ENCODE measurements at places on chromosomes 4 and X. TPM values are rescaled to one million over a fixed set of nuclear protein-coding genes. Genes with fewer than 3 reads are reported as not detected.

Gene FAM120C
- polyA plus RNA-seq, result 4.0 TPM

Gene SLC25A6
- polyA plus RNA-seq, result 347 TPM

Gene S100G
- not detected for polyA plus RNA-seq

Gene DMP1
- not detected for polyA plus RNA-seq

Gene DGKK
- 5.0 TPM for polyA plus RNA-seq

Gene ODAPH
- not detected for polyA plus RNA-seq

Gene SFRP2
- not detected for polyA plus RNA-seq

Gene EMCN
- polyA plus RNA-seq, result not detected

Gene COL25A1
- polyA plus RNA-seq, result not detected

Gene IRS4
- not detected for polyA plus RNA-seq

Gene NXF2B
- not detected for polyA plus RNA-seq

Gene PPA2
- polyA plus RNA-seq, result 110 TPM

Gene DSPP
- polyA plus RNA-seq, result not detected

Gene UGT2B10
- polyA plus RNA-seq, result not detected

- no peak for DNase-seq
- no peaks in the 10 kb centered on the region for H3K4me1 ChIP-seq
- no peak overlapping the region for H3K27ac ChIP-seq
- H3K27me3 ChIP-seq, result peaks cover 6% of the 10 kb centered on the region
- no peak overlapping the region for H3K4me3 ChIP-seq
- no peaks in the 10 kb centered on the region for H3K36me3 ChIP-seq
Observed at GRCh38 chrX:70808942-70809940, 99.3 kb downstream of the TEX11 start.

DNA sequence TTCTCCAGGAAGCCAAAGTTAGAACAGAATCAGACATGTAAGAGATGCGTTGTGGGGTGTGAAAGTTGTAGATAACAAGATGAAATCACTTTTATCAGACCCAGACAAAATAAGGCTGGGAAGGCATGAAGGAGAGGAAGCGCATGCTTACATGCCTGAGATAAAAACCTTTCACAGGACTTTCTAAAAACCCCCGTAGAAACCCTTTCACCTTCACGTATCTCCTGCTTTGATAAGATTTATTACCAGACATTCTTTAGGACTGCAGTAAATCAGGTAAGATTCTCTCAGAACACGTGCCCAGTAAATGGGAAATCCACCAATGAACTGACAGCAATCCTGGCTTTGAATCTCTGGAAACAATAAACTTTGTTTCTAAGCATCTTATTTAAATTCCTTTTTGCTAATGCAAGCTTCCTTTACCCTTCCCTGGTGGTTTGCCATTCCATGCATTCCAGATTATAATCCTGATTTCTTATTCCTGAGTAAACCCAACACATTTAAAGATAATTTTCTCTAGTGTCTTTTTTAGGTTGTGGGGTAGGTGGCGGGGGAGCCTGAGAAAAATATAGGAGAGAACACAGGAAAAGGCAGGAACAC is 254.6 kb upstream of the LDB2 start:
- no peak for DNase-seq
- no peak overlapping the region for H3K27ac ChIP-seq
- H3K4me1 ChIP-seq, result no peaks in the 10 kb centered on the region
- no peaks in the 10 kb centered on the region for H3K36me3 ChIP-seq
- H3K4me3 ChIP-seq, result no peak overlapping the region

GRCh38 chr4:99968330-99968729 is 18.3 kb upstream of the H2AZ1 start:
- no peak for DNase-seq
- H3K27ac ChIP-seq, result no peak overlapping the region
- H3K27me3 ChIP-seq, result peaks cover 2% of the 10 kb centered on the region
- H3K4me1 ChIP-seq, result peaks cover 25% of the 10 kb centered on the region
- no peaks in the 10 kb centered on the region for H3K36me3 ChIP-seq
- H3K4me3 ChIP-seq, result no peak overlapping the region

DNA sequence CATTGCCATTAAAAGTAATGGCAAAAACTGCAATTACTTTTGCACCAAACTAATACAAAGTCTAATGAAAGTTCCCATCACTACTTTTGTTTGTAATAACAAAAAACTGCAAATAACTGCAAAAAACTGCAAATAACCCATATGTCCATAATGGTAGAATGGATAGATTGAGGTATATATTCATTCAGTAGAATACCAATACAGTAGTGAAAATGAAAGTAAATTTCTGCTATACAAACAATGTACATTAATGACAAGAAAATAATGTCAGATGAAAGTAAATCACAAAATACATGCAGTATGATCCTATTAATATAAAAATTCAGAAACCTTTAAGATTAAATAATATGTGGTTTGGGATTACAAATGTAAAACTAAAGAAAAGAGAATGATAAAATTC is 41.3 kb upstream of the CEP135 start:
- H3K4me1 ChIP-seq, result peaks cover 13% of the 10 kb centered on the region
- H3K4me3 ChIP-seq, result peak overlapping the region; percentile 19
- no peaks in the 10 kb centered on the region for H3K27me3 ChIP-seq
- H3K27ac ChIP-seq, result peak overlapping the region; percentile 69
- DNase-seq, result no peak

GRCh38 chrX:97806238-97806637 is 922.5 kb downstream of the RPA4 start:
- no peak overlapping the region for H3K27ac ChIP-seq
- no peaks in the 10 kb centered on the region for H3K27me3 ChIP-seq
- no peak overlapping the region for H3K4me3 ChIP-seq
- no peaks in the 10 kb centered on the region for H3K36me3 ChIP-seq

- DNase-seq, result no peak
- H3K27ac ChIP-seq, result no peak overlapping the region
- no peak overlapping the region for H3K4me3 ChIP-seq
Observed at GRCh38 chr4:48668254-48669017, 111.6 kb downstream of the FRYL start.

GRCh38 chr4:46946919-46947536 is 38.0 kb upstream of the COX7B2 start:
- H3K4me1 ChIP-seq, result no peaks in the 10 kb centered on the region
- no peak for DNase-seq
- H3K27ac ChIP-seq, result no peak overlapping the region
- H3K27me3 ChIP-seq, result peaks cover 8% of the 10 kb centered on the region

GRCh38 chrX:3184176-3184930 is 143.1 kb downstream of the ARSF start:
- no peak overlapping the region for H3K4me3 ChIP-seq
- no peaks in the 10 kb centered on the region for H3K4me1 ChIP-seq
- H3K36me3 ChIP-seq, result no peaks in the 10 kb centered on the region
- H3K27ac ChIP-seq, result no peak overlapping the region
- DNase-seq, result no peak
- peaks cover 2% of the 10 kb centered on the region for H3K27me3 ChIP-seq

- no peaks in the 10 kb centered on the region for H3K27me3 ChIP-seq
- no peak overlapping the region for H3K4me3 ChIP-seq
- no peak overlapping the region for H3K27ac ChIP-seq
- H3K4me1 ChIP-seq, result no peaks in the 10 kb centered on the region
- DNase-seq, result no peak
Observed at GRCh38 chr4:100799761-100800539, 282.1 kb upstream of the EMCN start.

DNA sequence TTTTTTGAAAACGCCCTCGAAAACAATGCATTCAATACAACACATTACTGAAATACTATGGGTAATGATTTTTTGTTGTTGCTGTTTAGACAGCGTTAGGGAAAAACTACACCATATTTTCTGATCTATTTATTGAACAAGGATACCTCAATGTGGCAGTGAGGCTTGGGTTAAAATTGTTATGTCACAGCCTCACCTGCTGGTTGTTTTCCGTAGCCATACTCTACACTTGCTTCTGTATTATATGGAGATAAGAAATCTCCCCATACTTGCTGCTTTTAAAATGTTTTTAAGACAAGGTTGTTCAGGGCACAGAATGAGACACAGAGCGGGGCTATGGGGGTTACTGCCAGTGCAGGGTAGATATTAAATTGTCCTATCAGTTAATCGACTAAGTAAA is 221.6 kb upstream of the FTHL17 start:
- H3K36me3 ChIP-seq, result no peaks in the 10 kb centered on the region
- no peak for DNase-seq
- H3K4me1 ChIP-seq, result no peaks in the 10 kb centered on the region

GRCh38 chr4:744212-744841 is 38.7 kb downstream of the PCGF3 start:
- no peak overlapping the region for H3K4me3 ChIP-seq
- DNase-seq, result no peak
- no peak overlapping the region for H3K27ac ChIP-seq
- peaks cover 7% of the 10 kb centered on the region for H3K36me3 ChIP-seq
- H3K27me3 ChIP-seq, result peaks cover 1% of the 10 kb centered on the region

GRCh38 chrX:129798888-129799287 is 19.1 kb downstream of the SASH3 start:
- peaks cover 17% of the 10 kb centered on the region for H3K4me1 ChIP-seq
- no peak overlapping the region for H3K4me3 ChIP-seq
- H3K27me3 ChIP-seq, result no peaks in the 10 kb centered on the region
- DNase-seq, result no peak
- H3K27ac ChIP-seq, result peak overlapping the region; percentile 87

- no peaks in the 10 kb centered on the region for H3K36me3 ChIP-seq
- H3K27me3 ChIP-seq, result peaks cover 5% of the 10 kb centered on the region
- no peak overlapping the region for H3K4me3 ChIP-seq
- H3K27ac ChIP-seq, result no peak overlapping the region
- no peak for DNase-seq
Observed at GRCh38 chrX:129493643-129494042, 29.6 kb downstream of the SMARCA1 start.

DNA sequence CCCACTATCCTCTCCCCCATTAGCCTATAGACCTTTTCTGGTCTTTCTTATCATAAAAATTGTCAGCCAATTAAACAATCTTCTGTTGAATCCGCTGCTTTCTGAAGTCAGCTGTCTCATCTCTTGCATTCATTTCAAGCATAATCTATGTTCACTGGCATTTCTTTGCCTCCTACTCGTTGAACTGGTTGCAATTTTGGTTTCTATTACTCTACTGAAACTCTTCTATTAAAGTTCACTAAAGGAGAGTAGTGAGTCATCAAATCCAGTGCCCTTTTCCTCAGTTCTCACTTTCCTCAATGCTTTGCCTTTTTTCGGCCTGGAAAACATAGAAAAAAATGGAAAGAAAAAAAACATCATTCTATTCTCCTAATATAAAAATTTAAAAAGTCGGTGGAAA is 23.9 kb upstream of the CXCL13 start:
- DNase-seq, result no peak
- H3K27ac ChIP-seq, result no peak overlapping the region
- H3K4me1 ChIP-seq, result peaks cover 5% of the 10 kb centered on the region
- H3K27me3 ChIP-seq, result peaks cover 8% of the 10 kb centered on the region
- H3K36me3 ChIP-seq, result no peaks in the 10 kb centered on the region

GRCh38 chrX:49106930-49107329 is 16.6 kb downstream of the GPKOW start:
- no peak overlapping the region for H3K4me3 ChIP-seq
- no peaks in the 10 kb centered on the region for H3K36me3 ChIP-seq
- H3K4me1 ChIP-seq, result no peaks in the 10 kb centered on the region
- H3K27me3 ChIP-seq, result peaks cover 8% of the 10 kb centered on the region
- no peak for DNase-seq
- no peak overlapping the region for H3K27ac ChIP-seq

DNA sequence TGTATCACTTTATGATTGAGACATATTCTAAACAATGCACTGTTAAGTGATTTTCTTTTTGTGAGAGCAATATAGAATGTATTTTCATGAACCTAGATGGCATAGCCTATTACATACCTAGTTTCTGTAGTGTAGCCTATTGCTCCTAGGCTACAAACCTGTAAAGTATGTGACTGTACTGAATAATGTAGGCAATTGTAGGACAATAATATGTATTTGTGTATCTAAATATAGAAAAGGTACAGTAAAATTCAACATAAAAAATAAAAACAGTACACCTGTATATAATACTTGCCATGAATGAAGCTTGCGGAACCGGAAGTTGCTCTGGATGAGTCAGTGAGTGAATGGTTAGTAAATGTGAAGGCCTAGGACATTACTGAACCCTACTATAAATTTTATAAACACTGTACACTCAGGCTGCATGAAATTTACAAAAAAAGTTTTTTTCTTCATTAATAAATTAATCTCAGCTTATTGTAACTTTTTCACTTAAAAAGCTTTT is 106.7 kb downstream of the VSIG4 start:
- H3K4me3 ChIP-seq, result no peak overlapping the region
- DNase-seq, result no peak
- H3K4me1 ChIP-seq, result peaks cover 12% of the 10 kb centered on the region
- H3K27ac ChIP-seq, result no peak overlapping the region

- peaks cover 2% of the 10 kb centered on the region for H3K27me3 ChIP-seq
- no peak overlapping the region for H3K4me3 ChIP-seq
- no peak for DNase-seq
- no peaks in the 10 kb centered on the region for H3K36me3 ChIP-seq
- no peaks in the 10 kb centered on the region for H3K4me1 ChIP-seq
Observed at GRCh38 chr4:187479511-187479910, 516.1 kb upstream of the ZFP42 start.

GRCh38 chr4:169311643-169312365 is 41.0 kb upstream of the SH3RF1 start:
- no peaks in the 10 kb centered on the region for H3K4me1 ChIP-seq
- peaks cover 5% of the 10 kb centered on the region for H3K27me3 ChIP-seq
- DNase-seq, result peak; percentile 20
- H3K4me3 ChIP-seq, result no peak overlapping the region

DNA sequence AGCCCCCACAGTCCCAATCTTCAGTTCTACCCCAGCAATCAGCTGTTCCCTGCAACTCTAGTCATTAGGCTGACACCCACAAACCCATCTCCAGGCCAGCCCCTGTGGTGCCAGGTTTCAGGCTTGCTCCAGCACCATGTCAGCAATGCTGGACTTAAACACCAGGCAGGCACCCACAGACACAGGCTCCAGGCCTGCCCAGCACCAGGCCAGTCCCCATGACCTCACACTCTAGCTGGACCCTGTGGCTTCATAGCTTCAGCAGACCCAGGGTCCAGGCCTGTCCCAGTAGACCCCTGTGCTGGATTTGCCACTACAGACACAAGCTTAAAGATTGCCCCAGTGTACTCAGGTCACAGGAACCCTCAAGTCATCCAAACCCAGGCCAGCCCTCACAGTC is 300.3 kb downstream of the CHIC1 start:
- H3K27ac ChIP-seq, result no peak overlapping the region
- no peaks in the 10 kb centered on the region for H3K4me1 ChIP-seq
- no peak overlapping the region for H3K4me3 ChIP-seq
- peaks cover 3% of the 10 kb centered on the region for H3K27me3 ChIP-seq
- no peaks in the 10 kb centered on the region for H3K36me3 ChIP-seq

DNA sequence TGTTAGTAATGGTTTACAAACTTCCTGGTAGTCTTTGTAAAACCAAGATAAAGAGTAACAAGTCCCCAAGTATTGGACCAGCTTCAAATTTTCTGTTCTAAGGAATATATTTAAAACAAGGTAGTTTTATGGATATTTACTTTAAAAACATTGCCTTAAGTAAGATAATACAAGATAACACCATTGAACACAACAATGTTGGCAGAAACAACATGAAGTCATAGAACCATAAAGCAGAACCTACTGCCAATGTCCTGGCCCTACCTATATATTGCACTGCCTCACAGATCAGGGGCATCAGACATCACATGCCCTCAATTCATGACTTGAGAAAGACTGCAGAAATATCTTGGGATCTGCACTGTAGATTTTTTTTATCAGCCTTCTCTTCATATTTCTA is 1176.2 kb downstream of the PCDH7 start:
- no peaks in the 10 kb centered on the region for H3K36me3 ChIP-seq
- H3K4me1 ChIP-seq, result no peaks in the 10 kb centered on the region
- no peak overlapping the region for H3K27ac ChIP-seq
- no peak for DNase-seq
- H3K4me3 ChIP-seq, result no peak overlapping the region
